ENCODE measurements at places on chromosomes 3 and 15.
A peak's percentile ranks its signal among the peaks of the same experiment; 100 is the strongest.

DNA sequence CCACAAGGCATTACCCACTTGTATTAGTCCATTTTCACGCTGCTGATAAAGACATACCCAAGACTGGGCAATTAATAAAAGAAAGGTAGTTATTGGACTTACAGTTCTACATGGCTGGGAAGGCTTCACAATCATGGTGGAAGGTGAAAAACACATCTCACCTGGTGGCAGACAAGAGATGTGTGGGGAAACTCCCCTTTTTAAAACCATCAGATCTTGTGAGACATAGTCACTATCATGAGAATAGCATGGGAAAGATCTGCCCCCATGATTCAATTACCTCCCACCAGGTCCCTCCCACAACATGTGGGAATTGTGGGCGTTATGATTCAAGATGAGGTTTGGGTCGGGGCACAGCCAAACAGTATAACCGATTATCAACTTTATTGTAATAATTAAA lies 17.0 kb upstream of the CMC1 start:
- no peak for DNase-seq

- DNase-seq, result no peak
Measured at GRCh38 chr3:33364531-33365128, 75.6 kb downstream of the UBP1 start.

- DNase-seq, result no peak
Measured at GRCh38 chr3:170350515-170351413, 6.8 kb upstream of the SKIL start.

DNA sequence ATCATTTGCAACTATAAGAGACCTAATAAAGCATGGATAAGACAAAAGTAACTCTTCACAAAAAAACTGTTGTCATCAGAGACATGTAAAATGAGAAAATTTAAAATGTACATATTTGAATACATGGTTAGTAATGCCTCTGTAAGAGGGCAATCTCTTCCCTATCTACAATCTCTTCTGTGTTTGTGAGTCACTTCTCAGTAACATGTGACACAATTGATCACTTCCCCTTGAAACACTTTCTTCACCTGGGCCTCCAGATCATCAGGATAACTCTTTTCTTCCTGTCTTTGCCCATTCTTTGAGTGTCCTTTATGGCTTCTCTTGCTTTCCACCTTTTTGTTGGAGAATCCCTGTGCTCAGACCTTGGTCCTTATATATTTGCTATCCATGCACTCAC lies 50.4 kb downstream of the TFDP2 start:
- no peak for DNase-seq

- no peak for DNase-seq
Measured at GRCh38 chr15:51368751-51369450, 27.4 kb downstream of the GLDN start.

- DNase-seq, result no peak
Measured at GRCh38 chr3:473033-473800, 276.7 kb downstream of the CHL1 start.

- DNase-seq, result no peak
Measured at GRCh38 chr15:81929557-81929956, 116.3 kb downstream of the MEX3B start.

DNA sequence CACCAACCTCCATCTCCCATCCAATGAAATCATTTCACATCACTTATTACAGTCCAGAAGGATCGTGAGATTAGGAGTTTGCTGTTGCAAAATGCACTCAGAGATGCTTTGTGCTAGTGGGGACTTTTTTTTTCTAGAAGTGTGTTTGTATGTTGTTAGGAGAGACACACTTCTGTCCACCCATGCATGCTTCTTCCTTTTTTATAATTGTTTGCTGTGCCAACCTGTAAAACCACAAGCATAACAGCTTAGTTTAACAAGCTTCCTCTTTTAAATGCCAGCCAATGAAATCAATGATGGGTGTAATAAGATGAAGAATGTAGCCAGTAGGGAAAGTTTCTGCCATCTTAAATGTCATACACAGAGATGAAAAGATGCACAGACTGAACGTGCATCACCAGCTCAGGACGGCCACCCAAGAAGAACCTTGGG lies 305.6 kb upstream of the STT3B start:
- no peak for DNase-seq

- DNase-seq, result no peak
Measured at GRCh38 chr15:27095886-27096624, 125.1 kb downstream of the GABRG3 start.

- no peak for DNase-seq
Measured at GRCh38 chr15:45351227-45351626, 27.1 kb downstream of the GATM start.

DNA sequence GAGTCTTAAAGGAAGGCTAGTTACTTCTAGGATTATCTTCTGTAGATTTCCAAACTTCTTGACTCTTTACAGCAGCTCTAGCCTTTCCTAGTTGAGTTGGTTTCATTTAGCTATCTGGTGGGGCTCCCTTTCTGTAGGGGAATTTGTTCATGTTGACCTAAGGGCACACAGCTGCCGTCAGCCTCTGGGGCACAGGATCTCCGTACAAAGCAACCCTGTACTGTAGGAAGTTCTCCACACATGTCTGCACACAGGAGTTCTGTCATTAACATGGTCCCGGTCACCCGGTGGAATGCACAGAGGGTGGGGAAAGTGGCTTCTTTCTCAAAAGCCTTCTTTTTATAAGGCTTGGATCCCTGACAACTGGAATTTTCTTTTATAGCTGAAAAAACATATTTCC lies 88.7 kb upstream of the TNIK start:
- no peak for DNase-seq

- DNase-seq, result no peak
Measured at GRCh38 chr15:90054618-90055097, 47.6 kb downstream of the IDH2 start.

GRCh38 chr3:163273694-163274093 lies 1777.1 kb downstream of the OTOL1 start:
- no peak for DNase-seq

DNA sequence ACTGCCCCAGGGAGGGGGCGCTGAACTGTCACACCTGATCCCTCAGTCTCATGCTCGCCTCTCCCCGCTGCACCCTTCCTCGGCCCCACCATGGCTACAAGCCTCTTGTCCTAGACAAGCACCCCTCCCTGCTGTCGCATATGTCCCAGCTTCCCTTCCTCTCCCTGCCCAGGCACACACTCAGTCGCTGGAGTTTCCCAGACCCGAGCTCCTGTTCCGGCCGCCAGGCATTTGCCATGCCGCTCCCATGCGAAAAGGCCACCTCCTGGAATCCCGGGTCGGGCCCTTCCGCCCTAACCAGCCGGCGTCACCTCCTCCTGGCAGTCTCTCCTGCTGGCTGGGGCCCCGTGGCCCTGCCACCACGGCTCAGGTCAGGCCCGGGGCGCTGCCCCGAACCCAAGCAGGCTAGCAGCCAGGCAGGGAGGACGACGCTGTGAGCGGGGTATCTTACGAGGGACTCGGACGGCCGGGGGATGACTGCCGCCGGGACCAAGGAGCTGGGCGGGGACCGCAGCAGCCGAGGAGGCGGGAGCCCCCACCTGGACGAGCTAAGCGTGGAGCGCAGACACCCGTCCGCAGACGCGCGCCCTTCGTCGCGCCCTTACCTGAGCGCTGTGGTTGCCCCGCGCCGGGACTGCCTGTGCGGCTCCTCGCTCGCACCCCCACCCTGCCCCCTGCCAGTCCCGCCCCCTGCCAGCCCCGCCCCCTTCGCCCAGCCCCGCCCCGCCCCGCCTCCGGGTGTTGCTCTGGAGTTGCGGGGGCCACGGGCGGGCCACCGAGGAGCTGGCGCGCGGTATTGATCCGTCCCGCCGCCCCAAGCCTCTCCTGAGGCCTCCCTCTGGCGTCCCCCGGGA lies at the start of gene ALS2CL:
TSS of gene ALS2CL (minus strand) at position 642 of the 854 bp plus-strand sequence. CDS start 4,239 bp downstream, outside the sequence.
- peak; percentile 66 for DNase-seq

- DNase-seq, result no peak
Measured at GRCh38 chr3:10778492-10779292, 37.3 kb upstream of the SLC6A11 start.

GRCh38 chr3:60916546-60916945 lies 334.7 kb downstream of the FHIT start:
- no peak for DNase-seq

DNA sequence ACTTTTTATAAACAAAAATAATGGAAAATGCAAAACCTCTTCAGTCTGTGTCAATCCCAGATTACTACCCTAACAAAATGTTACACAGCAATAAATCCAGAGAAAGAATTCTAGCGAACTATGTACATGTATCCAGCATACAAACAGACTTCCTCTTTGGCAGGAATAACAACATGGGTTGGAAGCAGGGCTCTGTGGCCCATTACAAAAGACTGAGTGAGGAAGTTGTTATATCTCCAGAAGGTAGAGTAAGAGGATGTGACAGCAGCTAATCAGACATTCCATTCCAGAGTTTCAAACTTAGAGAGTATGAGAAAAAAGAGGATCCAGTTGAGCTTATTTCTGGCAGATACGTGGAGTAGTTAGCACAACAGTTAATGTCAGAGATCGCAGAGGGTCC lies 294.0 kb upstream of the PLSCR5 start:
- no peak for DNase-seq

- DNase-seq, result peak; percentile 30
Measured at GRCh38 chr15:29268706-29269484, 727 bp downstream of the NSMCE3 start.

DNA sequence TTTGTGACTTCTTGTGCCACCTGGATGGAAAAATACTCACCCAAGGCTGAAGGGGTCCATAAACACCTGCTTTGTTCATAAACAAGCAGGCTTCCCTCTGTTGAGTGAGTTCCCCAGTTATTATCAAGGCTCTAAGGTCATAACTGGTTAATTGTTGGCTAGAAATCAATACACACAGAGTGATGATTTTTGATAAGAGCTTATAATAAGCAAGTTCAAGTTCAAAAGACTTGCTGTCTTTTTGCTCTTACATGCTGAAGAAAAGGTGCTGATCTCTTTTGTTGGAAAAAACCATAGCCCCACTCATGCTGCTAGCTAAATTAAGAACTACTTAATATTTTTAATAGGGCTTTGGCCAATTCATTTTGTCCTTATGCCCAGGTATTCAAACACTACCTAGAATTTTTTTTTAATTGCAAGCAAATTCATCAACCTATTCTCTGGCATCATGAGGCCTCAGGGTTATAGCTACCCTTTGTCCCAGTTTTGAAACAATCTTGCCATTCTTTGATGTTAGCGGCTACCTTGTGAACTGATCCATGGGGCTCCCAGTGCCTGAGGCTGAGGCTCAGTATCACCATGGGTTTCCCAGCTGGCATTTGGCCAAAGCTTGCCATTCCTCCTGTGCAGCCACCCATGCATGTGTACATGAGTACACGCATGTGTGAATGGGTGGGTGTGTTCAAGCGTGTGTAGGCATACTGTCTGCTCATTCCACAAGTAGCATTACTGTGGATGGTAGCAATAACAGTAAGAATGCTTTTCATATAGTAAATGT lies 127.6 kb upstream of the LPP start:
- DNase-seq, result no peak

DNA sequence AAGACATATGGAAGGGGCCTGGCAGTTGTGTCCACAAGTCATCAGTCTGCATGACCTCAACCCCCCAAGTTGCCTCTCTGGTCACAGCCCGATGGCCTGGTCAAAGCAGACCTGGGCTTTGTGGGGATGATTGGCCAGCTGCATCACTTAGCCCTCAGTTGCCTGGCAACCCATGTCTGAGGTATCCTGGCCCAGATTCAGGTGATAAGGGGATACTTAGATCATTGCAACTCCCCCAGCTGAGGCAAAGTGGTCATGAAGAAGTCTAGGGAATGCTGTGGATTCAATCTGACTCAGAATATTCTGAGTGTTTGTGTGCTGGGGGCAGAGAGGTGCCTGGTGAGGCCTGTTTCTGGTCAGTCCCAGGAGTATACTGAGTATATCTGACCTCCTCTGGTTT lies 5.0 kb downstream of the GPR156 start:
- DNase-seq, result no peak

DNA sequence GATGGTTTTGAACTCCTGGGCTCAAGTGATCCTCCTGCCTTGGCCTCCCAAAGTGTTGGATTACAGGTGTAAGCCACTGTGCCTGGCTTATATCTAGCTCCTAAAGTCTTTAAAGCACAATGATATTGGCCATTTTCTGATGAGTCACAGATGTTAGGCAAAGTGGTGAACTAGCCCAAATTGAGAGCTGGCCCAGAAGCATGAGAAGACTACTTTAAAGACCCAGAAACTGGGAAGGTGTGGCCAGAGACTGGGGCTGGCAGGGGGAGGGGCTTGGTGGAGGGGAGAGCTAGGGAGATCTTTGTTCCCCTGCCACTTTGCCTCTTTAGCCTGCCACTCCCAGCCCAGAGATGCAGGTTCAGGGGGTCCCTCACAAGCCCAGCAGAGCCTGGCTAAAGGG lies 21.6 kb downstream of the CHRNA3 start:
- no peak for DNase-seq

- DNase-seq, result no peak
Measured at GRCh38 chr3:130725746-130726145, 20.9 kb downstream of the PIK3R4 start.

DNA sequence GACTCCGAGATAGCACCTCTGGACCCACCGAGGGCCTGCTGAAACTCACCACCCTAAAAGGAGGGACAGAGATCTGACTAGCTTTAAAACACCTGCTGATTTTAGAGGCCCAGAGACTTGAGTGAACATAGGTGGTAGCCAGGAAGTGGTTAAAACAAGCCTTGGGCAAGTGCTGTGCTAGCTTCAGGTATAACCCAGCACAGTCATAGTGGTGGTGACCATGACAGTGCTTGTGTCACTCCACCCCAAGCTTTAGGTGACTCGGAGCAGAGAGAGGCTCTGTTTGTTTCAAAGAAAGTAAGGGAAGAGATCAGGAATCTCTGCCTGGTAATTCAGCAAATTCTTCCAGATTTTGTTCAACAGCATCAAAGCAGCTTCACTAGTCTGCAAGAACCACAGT lies 641.1 kb upstream of the BCHE start:
- DNase-seq, result no peak

GRCh38 chr3:12229896-12230295 lies 59.0 kb upstream of the PPARG start:
- DNase-seq, result no peak

GRCh38 chr3:153679714-153680113 lies 441.5 kb upstream of the ARHGEF26 start:
- DNase-seq, result no peak

- no peak for DNase-seq
Measured at GRCh38 chr3:7512048-7512447, 651.1 kb downstream of the GRM7 start.

GRCh38 chr3:154182322-154182922 lies 61.2 kb downstream of the ARHGEF26 start:
- DNase-seq, result no peak

DNA sequence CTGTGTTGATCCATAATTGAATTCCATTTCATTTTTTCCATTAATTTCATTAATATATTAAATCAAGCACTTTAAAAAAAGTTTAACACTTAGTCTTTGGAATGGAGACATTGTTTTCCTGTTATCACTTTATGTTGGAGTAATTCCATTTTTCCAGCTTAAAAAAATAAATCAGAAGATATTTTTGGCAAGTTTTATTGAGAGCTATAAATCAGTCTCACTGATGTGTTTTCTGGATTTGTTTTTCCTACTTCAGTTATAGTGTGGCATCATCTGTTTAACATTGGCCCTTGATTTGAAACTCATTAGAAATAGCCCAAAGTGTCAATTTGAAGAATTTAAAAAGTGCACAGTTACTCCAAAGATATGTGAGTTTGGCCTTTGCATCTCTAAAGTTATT lies 53.1 kb downstream of the MAP2K5 start:
- DNase-seq, result no peak

- no peak for DNase-seq
Measured at GRCh38 chr3:31567036-31567435, 34.3 kb downstream of the STT3B start.

Measured in head of caudate nucleus (tissue), 42 donors.